GM12892 (cell line): ENCODE measurements at places on chromosomes 16 and 17.

- DNase-seq, result no peak
These were observed 34.4 kb upstream of the RGS9 start for GRCh38 chr17:65102788-65103187.

GRCh38 chr16:49578435-49579024, 204.9 kb downstream of the C16orf78 start:
- DNase-seq, result no peak

GRCh38 chr17:30318155-30318554, 15.7 kb downstream of the TMIGD1 start:
- DNase-seq, result no peak

- DNase-seq, result no peak
These were observed 195.6 kb downstream of the CCDC182 start for GRCh38 chr17:57549468-57549867.

GRCh38 chr16:1333149-1333812, at the start of gene BAIAP3:
Gene BAIAP3 (plus strand): TSS chr16:1333645. CDS start chr16:1338550, 4,905 bp downstream.
- DNase-seq, result peak; percentile 64

- no peak for DNase-seq
These were observed 12.9 kb downstream of the CMIP start for GRCh38 chr16:81457326-81458133.
